ENCODE measurements at places on chromosomes 1 and 21. TPM values are rescaled to one million over a fixed set of nuclear protein-coding genes. Genes with fewer than 3 reads are reported as not detected.

DNA sequence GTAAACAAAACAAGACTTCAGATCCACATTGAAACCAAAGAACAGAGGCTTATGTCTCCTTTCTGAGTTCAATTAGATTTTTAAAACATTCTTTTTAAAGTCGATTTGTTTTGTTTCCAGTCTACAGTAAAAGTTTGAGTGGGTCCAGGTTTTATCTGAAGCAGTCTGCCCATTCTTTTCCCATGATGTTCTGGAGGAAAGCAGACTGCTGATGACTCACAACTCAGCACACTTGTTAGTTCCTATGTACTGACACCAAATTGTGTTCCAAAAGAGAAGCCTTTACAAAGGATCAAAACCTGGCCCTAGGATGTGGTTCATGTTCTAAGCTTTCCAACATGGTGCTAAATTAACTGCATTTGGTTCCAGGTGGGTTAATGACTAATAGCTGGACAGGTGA is 11.4 kb upstream of the CCN1 start:
- no peak for DNase-seq

DNA sequence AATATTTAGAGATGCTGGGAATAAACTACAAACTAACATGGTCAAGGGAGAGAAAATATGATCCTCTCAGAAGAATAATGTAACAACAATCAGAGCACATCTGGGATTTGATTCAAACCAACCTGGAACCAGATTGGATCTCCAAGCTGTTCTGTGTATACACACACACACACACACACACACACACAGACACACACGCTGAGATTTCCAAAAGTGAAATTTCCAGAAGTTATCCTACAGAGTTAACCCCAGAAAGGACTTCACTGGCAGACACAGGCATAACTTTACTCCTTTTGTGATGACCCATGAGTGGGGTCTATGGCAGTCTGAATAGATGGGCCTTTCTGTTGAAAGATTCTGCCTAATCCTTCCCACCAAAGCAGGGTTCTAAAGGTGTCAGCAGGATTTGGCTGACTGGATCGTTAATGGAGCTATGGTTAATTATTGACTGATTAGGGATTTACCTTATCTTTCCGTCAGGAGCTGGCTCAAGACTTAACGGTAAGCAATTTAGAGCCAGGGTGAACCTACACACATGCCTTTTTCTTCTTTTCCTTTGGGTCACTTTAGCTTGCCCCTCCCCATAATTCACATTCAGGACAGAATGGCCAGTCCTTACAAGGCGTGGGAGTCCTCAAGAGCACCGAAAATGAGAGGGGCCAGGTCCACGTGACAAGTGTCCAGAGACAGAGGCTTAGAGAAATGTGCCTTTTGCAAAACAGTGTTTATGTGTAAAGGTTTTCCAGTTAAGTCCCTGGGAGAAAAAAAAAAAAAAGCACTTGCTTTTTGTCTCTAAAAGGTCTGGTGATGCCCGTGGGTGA is 10.9 kb upstream of the PROX1 start:
- DNase-seq: no peak

The PLA2G5 gene
- total RNA-seq: not detected

The HOOK1 gene
- total RNA-seq: 2.1 TPM

The IVL gene
- total RNA-seq: not detected

- DNase-seq: no peak
These were observed 6.6 kb upstream of the CD48 start for GRCh38 chr1:160718210-160718609.
